AG04449 (cell line): ENCODE measurements at places on chromosomes 11 and 22.

GRCh38 chr11:28878025-28878424, 769.8 kb downstream of the METTL15 start:
- DNase-seq, result no peak

GRCh38 chr11:15307619-15308024, 192.9 kb downstream of the INSC start:
- DNase-seq, result no peak

DNA sequence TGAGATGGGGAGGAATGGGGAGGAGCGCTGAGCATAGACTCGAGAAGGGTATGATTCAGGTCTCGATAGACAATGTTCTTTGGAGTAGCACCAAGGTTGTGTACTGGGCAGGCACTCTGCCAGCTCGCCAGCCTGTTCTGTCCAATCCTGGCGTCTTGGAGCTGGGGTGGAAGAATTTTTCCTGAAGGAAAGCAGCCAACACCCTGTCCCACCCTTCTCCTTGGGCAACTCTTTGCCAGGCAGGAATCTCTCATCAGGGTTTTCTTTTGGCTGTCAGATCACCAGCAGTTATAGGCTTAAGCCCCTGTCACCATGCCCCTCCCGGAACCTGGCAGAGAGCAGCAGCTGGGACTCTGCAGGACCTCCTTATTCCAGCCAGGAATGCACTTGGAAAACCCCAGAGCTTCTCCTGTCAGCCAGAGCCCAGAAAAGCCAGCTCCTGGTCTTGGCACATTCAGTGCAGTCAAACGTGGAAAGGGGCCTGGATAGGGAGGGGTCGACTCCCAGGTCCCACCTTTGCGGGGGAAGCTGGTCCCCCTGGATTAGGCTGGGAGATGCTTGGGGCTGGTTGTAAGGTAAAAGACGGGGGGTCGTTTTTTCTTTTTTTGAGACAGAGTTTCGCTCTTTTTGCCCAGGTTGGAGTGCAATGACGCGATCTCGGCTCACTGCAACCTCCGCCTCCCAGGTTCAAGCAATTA, 14.4 kb upstream of the SPTBN2 start:
- no peak for DNase-seq

DNA sequence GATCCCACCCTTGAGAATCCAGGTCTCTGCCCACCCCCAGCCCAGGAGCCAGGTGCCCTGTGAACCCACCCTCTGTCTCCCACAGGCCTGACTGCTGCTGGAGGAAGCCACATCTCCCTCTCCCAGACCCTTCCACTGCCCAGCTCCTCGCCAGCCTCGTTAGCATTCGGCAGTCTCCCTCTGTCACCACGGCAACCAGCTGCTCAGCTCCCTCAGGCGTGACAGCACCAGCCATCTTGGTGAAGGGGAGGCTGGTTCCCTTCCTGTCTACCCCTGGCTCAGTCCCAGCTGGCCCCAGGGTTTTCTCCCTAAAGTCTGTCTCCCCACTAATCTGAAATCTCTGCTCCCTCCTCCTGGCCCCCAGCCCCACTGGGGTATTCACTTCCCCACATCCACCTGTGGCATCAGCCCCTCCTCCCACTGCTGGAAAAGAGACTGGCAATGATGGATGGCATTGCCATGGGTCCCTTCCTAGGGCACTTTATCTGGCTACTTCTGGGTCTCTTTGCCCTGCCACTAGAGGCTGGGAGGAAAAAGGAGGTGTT, 28.1 kb downstream of the NRXN2 start:
- no peak for DNase-seq

GRCh38 chr11:100105982-100106358, 581.1 kb upstream of the ARHGAP42 start:
- no peak for DNase-seq

GRCh38 chr11:59660621-59661020, 8.2 kb downstream of the PATL1 start:
- DNase-seq, result no peak
